ENCODE measurements at places on chromosomes 4 and X. TPM values are rescaled to one million over a fixed set of nuclear protein-coding genes. Genes with fewer than 3 reads are reported as not detected.

CLRN2 gene
- total RNA-seq, result not detected

TNIP3 gene
- total RNA-seq, result not detected

KANTR gene
- 19.3 TPM for total RNA-seq

DNA sequence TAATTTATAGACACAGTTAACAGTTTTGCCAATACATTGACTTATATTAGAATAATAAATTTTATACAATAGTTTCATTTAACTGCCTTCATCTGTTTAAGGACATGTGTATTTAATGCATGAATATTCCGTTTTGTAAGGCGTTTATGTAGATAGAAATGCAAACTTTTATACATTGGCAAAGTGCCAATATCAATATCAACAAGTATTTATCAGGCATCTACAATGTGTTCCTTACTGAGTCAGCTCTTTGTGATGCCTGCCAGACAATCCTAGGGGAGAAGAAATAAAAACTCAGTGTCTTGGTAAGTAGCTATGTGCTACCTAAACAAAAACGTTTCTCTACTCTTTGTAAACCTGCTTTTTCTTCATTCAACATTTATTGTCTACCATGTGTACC is 1142.2 kb downstream of the C4orf33 start:
- no peak for DNase-seq

- no peak for DNase-seq
Observed at GRCh38 chr4:22462688-22463087, 53.2 kb downstream of the ADGRA3 start.

DNA sequence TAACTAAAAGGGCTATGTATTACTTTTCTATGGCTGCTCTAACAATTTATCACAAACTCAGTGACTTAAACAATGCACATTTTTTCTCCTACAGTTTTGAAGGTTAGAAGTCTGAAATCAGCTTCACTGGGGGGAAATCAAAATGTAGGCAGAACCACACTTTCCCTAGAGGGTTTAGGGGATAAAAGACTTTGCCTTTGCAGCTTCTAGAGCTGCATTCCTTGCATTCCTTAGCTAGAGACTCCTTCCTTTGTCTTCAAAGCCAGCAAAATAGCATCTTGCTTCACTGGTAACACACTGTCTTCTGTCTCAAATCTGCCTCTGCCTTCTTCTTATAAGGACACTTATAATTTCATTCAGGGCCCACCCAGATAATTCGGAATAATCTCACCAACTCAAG is 152.4 kb upstream of the SPIN4 start:
- peak; percentile 3 for DNase-seq

DNA sequence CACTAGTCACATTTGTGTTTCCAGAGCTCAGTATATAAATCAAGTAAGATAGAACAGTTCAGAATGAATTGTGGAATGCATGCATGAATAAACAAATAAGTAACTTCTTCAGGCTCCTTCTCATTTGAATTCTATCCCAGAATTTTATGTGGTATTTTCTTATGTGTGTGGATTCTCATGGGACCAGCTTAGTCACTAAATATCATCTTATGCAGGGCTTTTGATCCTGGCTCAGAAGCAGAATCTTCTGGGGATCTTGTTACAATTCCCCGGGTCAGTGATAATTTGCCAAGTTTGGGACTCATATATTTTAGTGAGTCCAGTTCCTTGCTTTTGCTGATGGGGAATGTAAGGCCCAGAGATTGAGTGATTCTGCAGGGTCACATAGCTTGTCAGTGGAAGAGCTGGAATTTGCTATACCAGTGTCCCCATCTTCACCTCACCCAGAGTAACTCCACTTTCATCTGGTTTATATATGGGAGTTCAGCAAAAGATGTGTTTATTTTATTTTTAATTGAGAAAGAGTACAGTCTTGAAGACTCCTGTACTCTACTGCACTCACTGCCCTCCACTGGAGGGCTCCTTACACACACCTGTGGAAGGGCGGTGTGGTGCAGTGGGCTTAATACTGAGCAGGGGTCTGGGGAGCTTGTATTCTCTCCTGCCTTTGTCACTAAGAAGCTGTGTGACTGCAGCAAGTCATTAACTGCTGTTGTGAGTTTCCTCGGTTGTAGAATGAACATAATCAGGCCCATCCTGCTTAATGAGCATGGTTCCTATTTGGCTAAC is 198.2 kb upstream of the CXorf66 start:
- no peak for DNase-seq

- no peak for DNase-seq
Observed at GRCh38 chr4:104436542-104436941, 58.2 kb downstream of the CXXC4 start.
